Pancreas (tissue), 10 donors: ENCODE measurements at places on chromosomes 13 and 19. TPM values are rescaled to one million over a fixed set of nuclear protein-coding genes. Genes with fewer than 3 reads are reported as not detected.

DNA sequence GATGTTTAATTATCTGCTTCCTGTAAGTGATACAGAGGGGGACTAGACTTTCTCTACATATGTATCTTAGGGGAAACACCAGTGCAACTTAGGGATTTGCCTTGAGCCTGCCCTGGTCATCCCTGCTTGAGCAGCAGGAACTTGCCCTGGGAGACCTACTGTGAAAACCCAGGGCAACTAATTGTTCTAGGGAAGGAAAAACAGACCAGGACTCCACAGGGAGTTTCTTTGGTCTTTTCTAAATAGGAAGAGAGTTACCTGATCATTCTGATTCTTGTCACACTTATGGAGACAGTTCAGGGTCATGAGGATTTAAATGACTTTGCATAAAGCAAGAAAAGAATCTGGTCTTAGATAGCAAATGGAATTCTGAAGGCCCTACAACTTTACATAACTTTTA is 89.1 kb downstream of the WASF3 start:
- no peaks in the 10 kb centered on the region for H3K27me3 ChIP-seq
- no peak overlapping the region for H3K4me3 ChIP-seq
- no peak for DNase-seq
- no peaks in the 10 kb centered on the region for H3K4me1 ChIP-seq

The MCEMP1 gene
- total RNA-seq, result 0.49 TPM

The PALM gene
- 6.7 TPM for total RNA-seq

- no peaks in the 10 kb centered on the region for H3K4me1 ChIP-seq
- peaks cover 5% of the 10 kb centered on the region for H3K36me3 ChIP-seq
- no peak overlapping the region for H3K27ac ChIP-seq
- no peaks in the 10 kb centered on the region for H3K27me3 ChIP-seq
- no peak for DNase-seq
- H3K4me3 ChIP-seq, result no peak overlapping the region
Measured at GRCh38 chr19:5651361-5651760, 28.5 kb downstream of the SAFB start.

DNA sequence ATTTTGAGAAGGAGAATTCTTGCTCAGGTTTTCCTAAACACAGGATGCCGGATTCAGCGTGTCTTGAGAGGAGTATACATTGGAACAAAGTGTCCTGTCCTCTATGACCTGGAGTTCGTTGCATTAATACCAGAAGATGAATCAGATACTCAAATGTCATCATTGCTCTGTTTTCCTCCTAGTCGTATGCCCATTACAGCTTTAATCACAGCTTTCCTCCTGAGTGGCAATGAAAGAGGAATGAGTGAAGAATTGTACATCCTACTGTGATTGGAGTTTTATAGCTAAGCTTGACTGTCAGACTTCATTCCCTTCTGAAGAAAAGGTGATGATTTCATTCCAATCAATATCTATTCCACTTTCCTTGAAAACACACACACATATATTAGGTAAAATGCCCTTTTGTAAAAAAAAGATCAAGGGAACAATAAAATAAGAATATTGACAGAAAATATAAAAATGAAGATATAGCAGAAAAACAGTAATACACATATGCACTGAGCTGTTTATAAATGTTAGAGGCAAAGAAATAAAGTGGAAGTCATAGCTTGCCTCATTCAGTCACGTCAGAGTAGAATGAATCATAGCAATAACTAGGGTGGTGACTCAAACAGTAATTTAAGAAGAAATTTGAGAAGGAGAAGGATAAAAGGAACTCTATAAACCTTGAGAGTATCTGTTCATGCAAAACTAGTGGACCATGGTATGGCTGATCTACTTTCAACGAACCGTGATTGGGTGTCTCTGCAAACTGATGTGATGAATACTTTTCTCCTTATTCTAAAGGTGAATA is 501.5 kb downstream of the SUCLA2 start:
- no peaks in the 10 kb centered on the region for H3K36me3 ChIP-seq
- H3K27ac ChIP-seq, result no peak overlapping the region
- no peak for DNase-seq
- no peaks in the 10 kb centered on the region for H3K4me1 ChIP-seq
- no peak overlapping the region for H3K4me3 ChIP-seq
